ENCODE measurements at places on chromosomes 1 and 21.

DNA sequence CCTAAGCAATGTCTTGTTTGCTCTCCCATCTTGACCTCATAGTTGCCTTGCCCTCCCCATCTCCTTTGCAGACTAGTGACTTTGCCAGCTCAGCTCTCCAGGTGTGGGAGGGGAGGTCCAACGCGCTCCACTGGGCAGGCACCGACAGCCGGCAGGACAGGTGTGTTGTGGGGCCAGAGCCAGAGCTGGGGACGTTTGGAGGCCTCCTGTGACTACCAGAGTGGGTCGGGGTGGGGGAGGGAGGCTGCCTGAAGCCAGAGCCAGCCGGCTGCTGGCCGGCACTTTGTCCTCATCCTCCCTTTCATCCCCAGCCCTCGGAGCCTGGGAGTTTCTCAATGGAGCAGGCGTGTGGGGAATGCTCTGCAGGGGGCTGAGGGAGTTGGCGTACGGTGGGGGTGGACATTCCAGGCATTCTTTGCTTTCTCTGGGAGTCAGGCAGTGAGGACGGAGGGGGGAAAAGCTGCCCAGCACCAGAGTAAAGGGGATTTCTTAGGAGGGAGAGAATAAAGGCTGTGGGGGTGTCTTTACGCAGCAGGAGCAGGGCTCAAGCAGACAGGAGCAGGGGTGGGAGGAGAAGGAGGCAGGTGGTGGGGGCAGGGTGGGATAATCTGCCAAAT, 20.2 kb downstream of the NUAK2 start:
- DNase-seq = no peak

DNA sequence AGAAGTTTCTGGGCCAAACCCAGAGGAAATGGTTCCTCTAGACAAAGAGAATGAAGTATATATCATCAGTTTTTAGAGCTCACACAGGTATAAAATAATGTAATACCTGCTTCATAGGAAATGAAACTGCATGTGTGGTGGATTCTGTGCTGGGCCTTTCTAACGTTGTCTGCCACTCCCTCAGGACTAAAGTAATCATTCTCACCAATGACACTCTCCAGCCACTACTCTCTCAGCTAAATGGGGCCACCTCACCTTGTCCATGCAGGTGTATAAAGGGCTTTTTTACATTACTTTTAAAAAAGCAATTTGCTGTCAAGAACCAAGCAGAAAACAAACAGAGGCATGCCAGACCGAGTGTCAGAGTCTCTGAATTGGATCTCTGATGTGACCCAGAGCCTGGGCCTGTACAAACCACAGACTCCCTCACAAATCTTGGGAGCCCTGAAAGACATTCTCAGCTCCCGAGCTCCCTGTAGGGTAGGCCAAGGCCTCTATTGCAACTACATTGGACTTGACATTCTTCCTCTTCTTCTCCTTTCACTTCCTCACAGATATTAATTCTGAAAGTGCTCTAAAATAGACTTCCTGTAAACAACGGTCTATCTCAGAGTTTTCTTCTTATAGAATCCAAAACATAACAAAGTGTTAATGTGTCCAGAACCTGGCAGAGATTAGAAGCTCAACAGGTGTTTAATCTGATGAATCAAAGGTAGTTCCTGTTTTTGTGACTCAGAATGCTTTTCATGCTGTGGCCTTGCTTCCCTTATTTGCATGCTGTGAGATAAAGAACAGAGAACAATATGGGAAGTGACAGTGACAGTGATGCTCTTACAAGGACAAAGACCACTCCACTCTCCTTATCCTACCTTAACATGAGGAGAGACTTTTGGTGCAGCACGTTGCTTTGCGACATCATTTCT, 8.6 kb downstream of the AIM2 start:
- DNase-seq = peak; percentile 99

DNA sequence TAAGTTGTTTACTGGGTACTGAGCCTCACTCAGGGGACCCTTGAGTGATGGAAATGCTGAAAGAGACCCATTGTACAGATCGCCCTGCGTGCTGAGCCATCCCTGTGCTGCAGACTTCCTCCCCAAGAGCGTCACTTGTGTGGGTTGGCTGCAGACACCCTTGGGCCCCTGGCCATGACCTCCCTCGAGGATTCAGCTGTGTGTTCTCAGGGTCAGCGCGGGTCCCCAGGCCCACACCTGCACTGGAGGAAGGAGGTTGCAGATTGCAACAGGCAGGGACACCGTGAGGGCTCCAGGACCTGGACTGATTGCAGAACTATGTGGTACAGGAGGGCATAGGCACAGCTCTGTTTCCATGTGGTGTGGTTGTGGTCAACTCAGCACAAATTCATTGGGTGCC, 4.4 kb downstream of the SNAP47 start:
- DNase-seq = no peak

- DNase-seq = no peak
Observed at GRCh38 chr21:18655931-18656330, 252.3 kb upstream of the TMPRSS15 start.

DNA sequence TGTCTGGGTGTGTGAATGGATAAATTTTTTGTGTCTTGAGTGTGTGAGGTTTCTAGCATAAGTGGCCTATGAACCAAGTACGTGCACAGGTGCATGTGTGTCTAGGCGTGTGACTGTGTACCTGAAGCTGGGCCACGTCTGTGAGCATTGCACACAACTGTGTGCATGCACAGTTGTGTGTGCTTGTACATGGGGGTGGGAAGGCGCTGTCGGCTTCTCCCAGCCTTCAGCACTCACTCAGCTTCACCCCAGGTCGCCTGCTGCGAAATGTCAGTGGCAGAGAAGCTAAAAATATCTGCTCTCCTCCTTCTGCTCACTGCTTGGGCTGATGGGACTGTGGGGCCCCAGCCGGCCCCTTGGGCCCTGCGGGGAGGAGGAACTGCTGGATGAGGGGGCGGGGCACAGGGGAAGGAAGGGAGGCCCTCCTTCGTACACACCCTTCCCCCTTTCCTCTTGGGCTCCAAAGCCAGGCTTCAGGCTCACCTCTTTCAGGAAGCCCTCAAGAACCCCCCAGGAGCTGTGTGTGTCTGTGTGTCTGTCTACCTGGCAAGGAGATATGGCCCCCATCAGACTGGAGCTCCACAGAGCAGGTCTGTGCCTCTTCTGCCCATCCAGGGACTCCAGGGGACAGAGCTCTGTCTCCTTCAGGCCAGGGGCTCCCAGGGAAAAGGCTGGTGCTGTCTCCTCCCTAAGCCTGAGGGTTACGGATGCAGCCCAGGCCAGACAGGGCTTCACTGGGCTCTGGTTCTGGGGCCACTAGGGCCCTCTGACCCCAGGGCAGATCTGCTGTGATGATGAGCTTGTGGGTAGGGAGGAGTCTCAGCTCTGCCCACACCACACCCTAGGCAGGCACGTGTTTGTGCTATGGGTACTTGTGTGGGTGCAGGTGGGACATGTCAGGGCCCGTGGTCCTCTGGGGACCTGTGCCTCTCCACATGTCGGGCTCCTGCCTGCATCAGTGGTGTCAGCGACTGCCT, 35.6 kb upstream of the WASF2 start:
- DNase-seq = peak; percentile 74

DNA sequence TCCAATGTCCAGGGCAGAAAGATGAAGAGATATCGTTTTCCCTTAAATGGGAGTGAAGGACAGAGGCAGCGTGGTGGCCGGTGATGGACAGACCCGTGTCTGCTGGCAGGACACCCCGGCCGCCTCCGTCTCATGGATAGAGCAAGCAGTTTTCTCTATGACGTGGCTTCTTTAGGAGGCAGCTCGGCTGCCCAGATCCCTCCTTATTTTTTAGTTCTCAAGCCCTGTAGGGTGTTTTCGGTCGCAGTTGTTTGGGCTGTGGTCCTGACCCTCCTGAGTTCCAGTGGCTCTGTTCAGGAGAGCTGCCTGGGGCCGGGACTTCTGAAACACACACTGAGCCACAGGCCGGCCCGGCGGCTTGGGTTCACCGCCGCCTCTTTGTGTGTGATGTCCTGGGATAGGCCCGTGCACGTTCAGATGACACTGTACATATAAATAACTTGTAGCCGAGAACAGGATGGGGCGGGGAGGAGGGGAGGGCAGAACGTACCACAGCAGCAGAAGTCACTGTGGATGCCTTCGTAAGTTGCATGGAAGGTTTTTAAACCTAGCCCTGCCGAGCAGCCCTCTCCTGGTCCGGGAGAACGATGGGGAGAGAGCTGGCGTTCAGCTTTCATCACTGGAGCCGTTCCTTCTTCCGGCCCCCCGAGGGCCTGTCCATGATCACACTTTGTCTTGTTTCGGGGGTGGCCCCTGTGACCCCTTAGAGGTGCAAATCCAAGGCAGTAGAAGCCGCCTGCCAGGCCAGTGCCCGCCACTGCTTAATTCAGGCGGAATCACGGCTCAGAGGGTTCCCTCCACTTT, 65.2 kb downstream of the SIK1 start:
- DNase-seq = no peak

DNA sequence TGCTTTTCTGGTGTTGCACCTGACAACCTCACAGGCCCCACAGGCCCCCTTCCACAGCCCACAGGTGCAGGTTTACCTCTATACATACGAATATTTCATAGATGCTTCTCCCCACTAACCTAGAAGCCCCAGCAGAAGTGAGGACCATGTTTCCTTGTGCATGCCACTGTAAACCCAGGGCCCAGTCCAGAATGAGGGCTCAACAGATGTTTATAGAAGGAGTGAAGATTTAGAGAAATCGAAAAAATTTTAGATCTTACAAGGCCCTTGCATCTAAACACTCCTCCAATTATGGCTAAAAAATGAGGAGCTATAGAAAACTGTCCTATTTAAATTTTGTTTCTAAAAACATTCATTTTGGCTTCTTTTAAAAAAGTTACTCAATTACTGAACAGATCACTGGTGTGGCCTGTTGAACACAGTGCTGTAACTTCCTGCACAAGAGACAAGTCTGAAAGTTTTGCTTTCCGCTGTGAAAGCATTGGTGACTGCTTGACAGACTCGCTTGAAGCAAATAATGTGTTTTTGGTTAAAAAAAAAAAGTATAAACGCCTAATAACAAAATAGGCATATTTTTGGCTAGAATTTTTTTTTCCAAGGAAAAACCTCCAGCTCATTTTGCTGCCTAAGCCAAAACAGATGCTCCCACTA, 1.2 kb downstream of the ABCB10 start:
- DNase-seq = no peak

Data from SIG-M5 (cell line).